ENCODE measurements at places on chromosomes 3 and 15. TPM values are rescaled to one million over a fixed set of nuclear protein-coding genes. Genes with fewer than 3 reads are reported as not detected.

The ZIC1 gene
- total RNA-seq: not detected

The NANOGP8 gene
- total RNA-seq: not detected

The GLDN gene
- total RNA-seq: not detected

The IGSF10 gene
- total RNA-seq: 0.30 TPM

The DHFR2 gene
- total RNA-seq: 4.2 TPM

The ZNF662 gene
- not detected for total RNA-seq

The DNAH12 gene
- 0.09 TPM for total RNA-seq

The DTWD1 gene
- total RNA-seq: 18.1 TPM

The KNG1 gene
- not detected for total RNA-seq

The ADAM10 gene
- total RNA-seq: 80.4 TPM

The FAM131A gene
- total RNA-seq: 12.5 TPM

The DENND4A gene
- total RNA-seq: 5.6 TPM

The SCN11A gene
- total RNA-seq: not detected

The CCPG1 gene
- total RNA-seq: 38.6 TPM

The PIGX gene
- total RNA-seq: 31.7 TPM

The TGFBR2 gene
- 61.7 TPM for total RNA-seq

The PRSS50 gene
- total RNA-seq: not detected

The PLSCR5 gene
- not detected for total RNA-seq

The ZNF660 gene
- not detected for total RNA-seq

The TP53BP1 gene
- 15.4 TPM for total RNA-seq

The SPRED1 gene
- 9.6 TPM for total RNA-seq

The LSAMP gene
- total RNA-seq: 0.14 TPM

The PLOD2 gene
- total RNA-seq: 67.2 TPM

The TMC3 gene
- not detected for total RNA-seq

The EFL1 gene
- total RNA-seq: 20.8 TPM

The MAP3K13 gene
- 13.2 TPM for total RNA-seq
